ENCODE measurements at places on chromosomes 7 and 10. TPM values are rescaled to one million over a fixed set of nuclear protein-coding genes. Genes with fewer than 3 reads are reported as not detected.

DNA sequence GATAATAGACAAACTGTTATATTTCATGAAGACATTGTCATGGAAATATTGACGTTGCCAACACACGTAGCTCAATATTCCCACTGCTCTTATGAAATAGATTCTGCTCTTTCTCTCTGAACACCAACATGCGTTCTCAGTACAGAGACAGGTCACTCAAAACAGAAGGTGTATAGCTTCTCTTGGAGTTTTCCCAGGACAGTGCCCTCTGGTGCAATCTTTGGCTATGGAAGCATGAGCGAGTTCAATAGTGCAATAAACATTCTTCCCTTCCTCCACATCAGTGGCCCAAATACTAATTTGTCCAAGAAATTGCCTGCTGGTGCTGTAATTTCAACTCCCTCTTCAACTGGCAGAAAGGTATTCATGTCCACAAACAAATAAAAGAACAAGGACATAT, 145.3 kb downstream of the MAGI2 start:
- H3K36me3 ChIP-seq = no peaks in the 10 kb centered on the region
- no peak for DNase-seq
- H3K4me1 ChIP-seq = no peaks in the 10 kb centered on the region

GRCh38 chr7:31954500-31954899, 115.7 kb downstream of the PDE1C start:
- no peak overlapping the region for H3K27ac ChIP-seq
- no peak overlapping the region for H3K4me3 ChIP-seq
- H3K4me1 ChIP-seq = peaks cover 46% of the 10 kb centered on the region
- no peak for DNase-seq
- H3K36me3 ChIP-seq = peaks cover 9% of the 10 kb centered on the region

DNA sequence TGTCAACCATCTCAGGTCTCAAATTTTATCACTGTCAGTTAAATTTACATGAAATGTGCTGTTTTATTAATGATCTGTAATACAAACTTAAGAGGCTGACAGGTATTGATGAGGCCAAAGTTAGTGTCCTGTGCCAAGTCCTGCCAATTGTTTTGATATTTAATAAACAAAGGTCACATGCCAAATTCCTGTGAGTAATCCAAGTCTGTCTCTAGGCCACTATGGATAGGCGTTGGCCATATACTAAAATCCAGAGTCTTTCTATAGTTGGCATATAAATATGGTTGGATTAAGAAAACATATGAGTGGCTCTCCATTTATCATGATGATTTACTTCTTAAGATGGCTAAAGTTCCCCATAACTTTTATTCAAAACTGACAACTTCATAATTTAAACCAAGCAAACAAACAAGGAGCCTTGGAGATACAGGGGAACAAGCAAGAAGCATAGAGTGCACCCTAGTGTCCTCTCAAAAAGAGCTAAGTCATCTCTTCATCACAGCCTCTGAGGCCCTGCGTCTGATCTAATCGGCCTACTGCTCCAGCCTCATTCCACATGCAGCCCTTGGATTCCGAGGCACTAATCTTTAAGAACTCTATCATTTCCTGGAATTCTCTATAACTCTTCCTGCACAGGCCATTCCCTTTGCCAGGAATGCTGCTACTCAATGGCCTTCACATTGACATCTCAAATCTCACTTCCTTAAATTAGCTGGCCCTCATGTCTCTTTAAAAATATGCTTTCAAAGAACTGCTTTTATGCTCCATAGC, 32.7 kb upstream of the NRCAM start:
- no peak overlapping the region for H3K4me3 ChIP-seq
- no peaks in the 10 kb centered on the region for H3K27me3 ChIP-seq
- no peaks in the 10 kb centered on the region for H3K4me1 ChIP-seq
- no peak for DNase-seq
- peaks cover 22% of the 10 kb centered on the region for H3K36me3 ChIP-seq

DNA sequence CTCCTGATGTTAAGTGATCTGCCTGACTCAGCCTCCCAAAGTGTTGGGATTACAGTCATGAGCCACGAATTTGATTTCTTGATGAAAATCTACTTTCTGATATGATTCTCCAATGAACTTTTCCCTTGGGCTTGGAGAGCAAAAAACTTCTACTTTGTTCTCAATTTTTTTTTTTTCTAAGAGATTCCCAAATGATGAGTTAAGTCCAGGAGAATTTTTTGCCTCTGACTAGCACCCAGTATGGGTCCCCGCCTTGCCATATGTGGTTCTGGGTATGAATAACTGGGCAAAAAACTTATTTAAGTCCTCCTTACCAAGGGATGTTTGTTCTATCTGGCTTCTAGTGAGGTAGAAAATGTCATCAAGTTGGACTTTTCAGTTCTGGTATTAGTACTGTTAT, 147.9 kb upstream of the LYZL1 start:
- H3K4me1 ChIP-seq = peaks cover 31% of the 10 kb centered on the region
- H3K4me3 ChIP-seq = no peak overlapping the region
- DNase-seq = peak; percentile 30
- H3K36me3 ChIP-seq = no peaks in the 10 kb centered on the region
- peak overlapping the region; percentile 82 for H3K27ac ChIP-seq

GRCh38 chr10:98587156-98587837, 140.6 kb upstream of the HPS1 start:
- no peak for DNase-seq
- no peak overlapping the region for H3K27ac ChIP-seq
- no peak overlapping the region for H3K4me3 ChIP-seq
- H3K27me3 ChIP-seq = peaks cover 3% of the 10 kb centered on the region

- H3K36me3 ChIP-seq = no peaks in the 10 kb centered on the region
- H3K27ac ChIP-seq = no peak overlapping the region
- no peak for DNase-seq
- H3K4me1 ChIP-seq = peaks cover 22% of the 10 kb centered on the region
These were observed 49.0 kb upstream of the PODXL start for GRCh38 chr7:131605280-131605878.

DNA sequence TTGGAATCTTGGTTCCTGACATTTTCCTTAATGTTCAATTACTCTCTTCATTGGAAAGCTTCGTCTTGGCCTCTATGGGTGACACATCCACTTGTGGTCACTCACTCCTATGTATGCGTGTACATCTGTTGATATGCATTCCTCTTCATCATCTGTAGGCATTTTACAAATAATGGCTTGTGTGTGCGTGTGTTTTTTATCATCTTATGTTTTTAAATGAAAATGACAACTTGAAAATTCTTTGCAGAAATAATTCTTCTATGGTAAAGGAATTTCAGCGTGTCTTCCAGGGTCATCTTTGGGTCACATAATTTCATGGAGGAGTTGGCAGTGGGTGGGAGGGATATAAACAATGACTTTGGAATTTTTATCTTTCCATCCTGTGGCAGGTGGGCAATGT, 925.1 kb downstream of the LRMDA start:
- no peak overlapping the region for H3K4me3 ChIP-seq
- no peaks in the 10 kb centered on the region for H3K27me3 ChIP-seq
- peaks cover 27% of the 10 kb centered on the region for H3K4me1 ChIP-seq
- H3K27ac ChIP-seq = peak overlapping the region; percentile 17
- H3K36me3 ChIP-seq = no peaks in the 10 kb centered on the region

GRCh38 chr7:85733169-85733915, 546.5 kb upstream of the SEMA3D start:
- H3K4me3 ChIP-seq = no peak overlapping the region
- peak overlapping the region; percentile 59 for H3K27ac ChIP-seq
- peaks cover 10% of the 10 kb centered on the region for H3K36me3 ChIP-seq
- DNase-seq = no peak

- H3K27ac ChIP-seq = no peak overlapping the region
- no peak overlapping the region for H3K4me3 ChIP-seq
- H3K4me1 ChIP-seq = no peaks in the 10 kb centered on the region
- H3K27me3 ChIP-seq = no peaks in the 10 kb centered on the region
These were observed 27.4 kb upstream of the PLA2G12B start for GRCh38 chr10:72981882-72982529.

DNA sequence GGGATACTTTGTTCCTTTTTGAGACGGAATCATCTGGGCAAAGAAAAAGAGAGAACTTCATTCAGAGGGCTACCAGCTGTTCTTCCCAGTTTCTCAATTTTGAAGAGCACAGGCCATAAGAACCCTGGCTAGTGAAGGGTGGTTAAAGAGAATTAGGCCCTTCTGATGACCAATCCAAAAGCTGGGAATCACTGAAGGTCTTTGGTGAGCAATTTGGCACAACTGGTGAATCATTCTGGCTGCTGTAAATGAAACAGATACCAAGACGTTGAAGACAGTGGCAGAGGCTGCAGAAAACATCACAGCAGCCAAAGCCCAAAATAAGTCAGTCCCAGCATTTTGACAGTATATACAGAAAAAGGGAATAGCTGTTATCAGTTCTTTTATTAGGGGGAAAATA, 5.1 kb downstream of the RAPGEF5 start:
- no peak overlapping the region for H3K4me3 ChIP-seq
- H3K36me3 ChIP-seq = no peaks in the 10 kb centered on the region
- peaks cover 5% of the 10 kb centered on the region for H3K4me1 ChIP-seq
- DNase-seq = no peak
- peaks cover 36% of the 10 kb centered on the region for H3K27me3 ChIP-seq

DNA sequence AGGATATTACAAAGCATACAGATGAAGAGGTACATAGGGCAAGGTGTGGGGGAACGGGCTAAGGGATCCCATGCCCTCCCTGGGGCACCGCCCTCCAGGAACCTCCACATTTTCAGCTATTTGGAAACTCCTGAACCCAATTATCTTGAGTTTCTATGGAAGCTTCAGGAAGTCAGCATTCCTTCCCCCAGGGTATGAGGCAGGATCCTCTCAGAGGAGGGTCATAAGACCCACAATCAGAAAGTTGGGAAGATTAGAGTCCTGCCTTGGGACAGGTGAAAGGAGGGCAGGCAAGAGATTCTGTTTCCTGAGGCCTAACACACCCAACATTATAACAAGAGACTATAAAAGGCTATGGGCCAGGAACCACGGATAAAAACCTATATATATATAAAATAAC, 98.0 kb downstream of the RALA start:
- no peaks in the 10 kb centered on the region for H3K36me3 ChIP-seq
- no peak overlapping the region for H3K27ac ChIP-seq
- no peak for DNase-seq
- H3K4me1 ChIP-seq = no peaks in the 10 kb centered on the region

DNA sequence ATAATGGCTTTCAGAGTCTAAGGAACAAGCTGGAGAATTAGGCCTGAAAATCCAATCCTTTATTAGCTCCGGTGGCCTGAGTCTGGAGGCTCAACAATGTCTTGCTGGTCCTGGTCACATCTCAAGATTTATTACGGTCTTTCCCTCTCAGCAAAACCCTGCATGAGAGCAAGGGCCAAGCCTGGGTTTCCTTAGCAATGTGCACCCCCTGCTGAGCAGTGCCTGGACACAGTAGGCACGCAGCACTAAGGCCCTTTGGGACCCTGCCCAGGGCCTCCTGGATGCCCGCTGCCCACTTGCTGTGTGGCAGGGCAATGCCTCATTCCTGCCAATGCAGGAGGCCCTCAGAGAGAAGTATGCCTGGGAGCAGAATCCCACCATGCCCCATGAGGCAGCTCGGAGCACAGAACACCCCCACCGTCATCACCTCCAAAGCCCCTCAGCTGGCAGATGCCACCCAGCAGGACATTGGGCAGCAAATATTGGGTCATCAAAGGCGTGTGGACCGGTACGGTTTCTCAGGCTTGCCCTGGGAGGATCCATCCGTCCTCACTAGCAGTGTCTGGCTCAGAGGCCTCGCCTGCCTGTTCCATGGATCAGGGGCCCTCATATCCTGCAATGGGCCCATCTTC, 156.4 kb downstream of the OAT start:
- no peaks in the 10 kb centered on the region for H3K36me3 ChIP-seq
- H3K27ac ChIP-seq = no peak overlapping the region
- peaks cover 3% of the 10 kb centered on the region for H3K4me1 ChIP-seq
- H3K4me3 ChIP-seq = no peak overlapping the region
- DNase-seq = no peak

DNA sequence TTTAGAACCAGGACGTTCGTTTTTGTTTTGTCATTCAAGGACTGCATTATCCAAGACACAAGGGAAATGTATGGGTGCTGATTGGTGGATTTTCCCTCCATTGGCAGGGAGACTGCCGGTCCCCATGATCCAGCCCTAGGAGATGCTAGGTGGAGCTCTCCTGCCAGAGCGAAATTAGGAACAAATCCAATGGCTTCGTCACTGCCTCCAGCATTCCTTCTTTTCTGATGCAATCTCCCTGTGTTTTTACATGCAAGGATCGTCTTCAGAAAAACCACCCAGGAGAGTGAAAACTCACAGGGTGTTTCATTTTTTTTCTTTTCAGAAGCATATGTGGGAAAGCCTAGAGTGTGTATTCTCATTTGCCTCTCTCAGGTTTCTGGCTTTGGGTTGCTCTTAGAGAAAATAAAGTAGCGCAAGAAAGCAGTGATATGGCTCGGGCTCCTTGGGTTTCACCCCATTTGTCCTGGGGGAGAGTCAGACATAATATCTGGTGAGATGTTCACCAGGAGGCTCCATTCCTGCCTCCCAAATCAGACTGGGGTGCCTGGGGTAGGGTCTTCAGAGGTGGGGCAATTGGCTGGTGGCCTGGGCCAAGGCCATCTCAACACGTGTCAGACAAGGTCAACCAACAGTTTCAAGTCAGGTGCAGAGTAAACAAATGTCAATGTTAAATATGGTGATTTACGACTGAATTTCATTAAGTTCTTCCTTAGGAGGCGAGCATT, 450.9 kb upstream of the MKI67 start:
- no peaks in the 10 kb centered on the region for H3K27me3 ChIP-seq
- H3K27ac ChIP-seq = no peak overlapping the region
- no peak overlapping the region for H3K4me3 ChIP-seq

IRF5 gene
- total RNA-seq = 0.24 TPM

MYH16 gene
- total RNA-seq = not detected

CCL26 gene
- not detected for total RNA-seq

NSMCE4A gene
- total RNA-seq = 31.0 TPM

Data from osteocyte (in vitro differentiated cells).